ENCODE measurements at places on chromosomes 1 and 21. TPM values are rescaled to one million over a fixed set of nuclear protein-coding genes. Genes with fewer than 3 reads are reported as not detected.

DNA sequence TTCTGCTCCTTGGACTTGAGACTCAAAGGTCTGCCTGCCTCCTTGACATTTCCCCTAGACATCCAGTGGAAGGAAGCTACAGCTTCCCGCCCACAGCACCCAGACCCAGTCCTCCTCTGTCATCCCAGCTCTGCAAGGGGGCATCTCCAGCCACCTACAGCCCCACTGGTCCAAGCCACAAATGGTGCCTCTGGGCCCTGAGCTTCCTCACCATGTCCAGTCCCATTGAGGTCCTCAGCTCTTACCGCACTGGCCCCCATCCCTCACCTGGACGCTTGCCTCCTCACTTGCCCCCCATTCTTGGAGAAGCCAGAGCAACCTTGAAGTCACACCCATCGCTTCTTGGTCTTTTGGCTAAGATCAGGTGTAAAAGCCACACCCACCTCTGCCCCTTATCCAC, 13.2 kb downstream of the PODN start:
- no peaks in the 10 kb centered on the region for H3K36me3 ChIP-seq
- H3K4me3 ChIP-seq: no peak overlapping the region
- DNase-seq: peak; percentile 6
- no peaks in the 10 kb centered on the region for H3K27me3 ChIP-seq
- no peaks in the 10 kb centered on the region for H3K4me1 ChIP-seq

- peaks cover 9% of the 10 kb centered on the region for H3K4me1 ChIP-seq
- no peak for DNase-seq
- no peaks in the 10 kb centered on the region for H3K27me3 ChIP-seq
- no peaks in the 10 kb centered on the region for H3K36me3 ChIP-seq
- H3K4me3 ChIP-seq: no peak overlapping the region
Observed at GRCh38 chr1:151553659-151554058, 13.6 kb downstream of the TUFT1 start.

- no peak for DNase-seq
- no peak overlapping the region for H3K4me3 ChIP-seq
- no peak overlapping the region for H3K27ac ChIP-seq
- no peaks in the 10 kb centered on the region for H3K36me3 ChIP-seq
- H3K4me1 ChIP-seq: no peaks in the 10 kb centered on the region
Observed at GRCh38 chr1:41448821-41449220, 35.7 kb downstream of the EDN2 start.

DNA sequence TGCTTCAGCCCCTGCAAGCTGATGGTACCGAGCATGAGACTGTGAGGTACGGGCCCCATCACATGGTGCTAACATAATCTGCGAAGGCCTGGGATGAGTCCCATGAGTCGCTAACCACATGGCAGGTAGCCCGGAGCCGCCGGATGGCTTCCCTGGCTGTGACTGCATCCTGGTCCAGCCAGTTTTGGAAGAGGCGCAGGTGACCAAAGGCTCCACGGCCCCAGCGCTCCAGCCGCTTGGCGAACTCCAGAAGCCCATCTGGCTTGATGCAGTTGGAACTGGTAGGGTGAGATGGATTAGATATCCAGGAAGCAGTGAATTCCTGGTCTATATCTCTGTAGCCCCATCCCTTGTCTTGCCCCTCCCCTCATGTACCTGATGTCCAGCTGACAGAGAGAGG, 24.6 kb downstream of the LRRC41 start:
- no peak for DNase-seq
- H3K4me3 ChIP-seq: no peak overlapping the region
- no peaks in the 10 kb centered on the region for H3K4me1 ChIP-seq
- no peak overlapping the region for H3K27ac ChIP-seq
- peaks cover 52% of the 10 kb centered on the region for H3K36me3 ChIP-seq
- no peaks in the 10 kb centered on the region for H3K27me3 ChIP-seq

DNA sequence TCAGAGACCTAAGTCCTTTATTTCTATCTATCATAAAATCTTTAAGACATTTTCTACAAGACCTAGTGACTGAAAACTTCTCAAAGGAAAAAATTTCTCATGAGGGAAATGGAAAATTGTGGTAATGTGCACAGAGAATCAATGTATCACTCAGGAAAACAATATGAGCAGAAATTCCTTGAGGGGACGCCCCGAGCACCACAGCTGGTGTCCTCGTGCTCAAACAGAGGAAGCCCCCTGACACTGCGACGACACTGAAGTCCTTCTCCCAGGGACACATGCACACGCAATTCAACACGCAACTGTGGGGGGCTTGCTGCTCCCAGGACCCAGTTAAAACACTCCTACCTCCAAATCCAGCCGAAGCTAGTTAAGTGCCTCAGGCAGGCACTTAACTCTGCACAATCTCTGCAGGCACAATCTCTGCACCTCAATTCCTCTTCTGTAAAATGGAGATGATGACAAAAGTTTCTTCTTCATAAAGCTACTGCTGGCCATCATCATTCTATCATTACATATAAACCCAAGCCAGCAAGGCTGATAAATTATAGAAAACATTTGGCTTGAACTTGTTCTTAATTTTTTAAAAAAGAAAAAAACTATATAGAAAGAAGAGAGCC, 16.0 kb downstream of the ZBTB17 start:
- H3K27me3 ChIP-seq: no peaks in the 10 kb centered on the region
- no peak overlapping the region for H3K27ac ChIP-seq
- no peak for DNase-seq
- peaks cover 18% of the 10 kb centered on the region for H3K4me1 ChIP-seq
- no peak overlapping the region for H3K4me3 ChIP-seq

DNA sequence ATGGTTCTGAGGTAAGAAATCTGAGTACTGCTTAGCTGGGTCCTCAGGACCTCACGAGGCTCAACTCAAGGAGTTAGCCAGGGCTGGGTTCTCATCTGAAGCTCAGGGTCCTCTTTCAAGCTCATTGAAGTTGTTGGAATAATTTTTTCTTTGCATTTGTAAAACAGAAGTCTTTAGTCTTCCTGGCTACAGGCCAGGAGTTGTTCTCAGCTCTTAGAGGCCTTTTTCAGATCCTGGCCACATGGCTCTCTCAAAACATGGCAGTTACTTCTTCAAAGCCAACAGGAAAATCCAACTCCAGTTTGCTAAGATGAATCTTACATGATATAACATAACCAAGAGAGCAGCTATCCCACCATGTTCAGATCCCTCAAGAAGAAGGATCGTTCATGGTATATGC, 92.3 kb upstream of the CHODL start:
- no peaks in the 10 kb centered on the region for H3K4me1 ChIP-seq
- no peak for DNase-seq
- no peak overlapping the region for H3K27ac ChIP-seq
- no peak overlapping the region for H3K4me3 ChIP-seq
- H3K27me3 ChIP-seq: no peaks in the 10 kb centered on the region

DNA sequence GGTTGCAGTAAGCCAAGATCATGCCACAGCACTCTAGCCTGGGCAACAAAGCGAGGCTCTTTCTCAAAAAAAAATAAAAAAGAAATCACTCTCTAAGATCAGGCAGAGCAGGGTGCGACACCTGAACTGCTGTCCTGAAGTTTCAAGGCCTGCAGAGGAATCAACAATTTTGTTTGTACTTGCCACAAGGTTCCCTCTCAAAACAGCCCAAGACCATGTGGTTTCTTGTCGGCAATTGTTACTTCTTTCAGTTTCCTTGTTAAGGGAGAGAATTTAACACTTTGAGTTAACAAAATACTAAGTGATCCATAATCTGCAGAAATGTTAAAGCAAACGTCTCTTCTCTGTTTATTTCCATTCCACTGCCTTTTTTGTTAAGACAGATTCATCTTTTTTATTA, 36.5 kb downstream of the MACO1 start:
- no peak for DNase-seq
- peaks cover 23% of the 10 kb centered on the region for H3K4me1 ChIP-seq
- no peaks in the 10 kb centered on the region for H3K27me3 ChIP-seq
- H3K27ac ChIP-seq: peak overlapping the region; percentile 64
- H3K4me3 ChIP-seq: no peak overlapping the region
- no peaks in the 10 kb centered on the region for H3K36me3 ChIP-seq

- H3K4me3 ChIP-seq: no peak overlapping the region
- H3K4me1 ChIP-seq: no peaks in the 10 kb centered on the region
- H3K27ac ChIP-seq: no peak overlapping the region
- peaks cover 9% of the 10 kb centered on the region for H3K36me3 ChIP-seq
- no peak for DNase-seq
- no peaks in the 10 kb centered on the region for H3K27me3 ChIP-seq
Observed at GRCh38 chr1:180974236-180974635, 48.4 kb downstream of the STX6 start.

The CELA3A gene
- total RNA-seq: 3.1 TPM

The BEND5 gene
- total RNA-seq: 4.0 TPM

Measured in adrenal gland (tissue), 19 donors.